ENCODE measurements at places on chromosomes 12 and 14.
A peak's percentile ranks its signal among the peaks of the same experiment; 100 is the strongest.

- no peak for DNase-seq
Measured at GRCh38 chr12:121770388-121770787, 23.1 kb downstream of the RHOF start.

GRCh38 chr14:67068251-67068650 is 121.0 kb upstream of the GARIN2 start:
- DNase-seq: no peak

GRCh38 chr12:48106681-48107613 is 1.1 kb upstream of the SENP1 start:
- no peak for DNase-seq

GRCh38 chr12:131333136-131333535 is 377.8 kb upstream of the SFSWAP start:
- no peak for DNase-seq

- DNase-seq: no peak
Measured at GRCh38 chr12:112645586-112645985, 146.0 kb upstream of the RPH3A start.

DNA sequence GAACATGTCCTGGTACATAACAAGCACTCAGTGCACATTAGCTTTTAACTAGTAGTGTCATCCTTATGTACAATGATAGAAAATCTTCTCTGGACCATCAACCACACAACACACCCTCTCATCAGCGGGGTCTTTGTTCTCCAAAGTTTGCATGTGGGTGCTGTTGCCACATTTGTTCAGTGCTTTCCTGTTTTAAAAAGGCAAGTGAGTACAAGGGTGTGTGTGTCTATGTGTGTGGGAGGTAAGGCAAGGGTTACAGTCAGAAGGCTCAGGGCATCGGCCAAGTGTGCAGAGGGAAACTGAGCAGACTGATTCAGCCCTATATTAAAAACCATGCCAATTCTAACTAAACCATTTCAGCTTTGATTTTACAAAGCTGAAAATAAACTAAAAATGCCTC is 17.9 kb downstream of the KRT76 start:
- DNase-seq: no peak

- peak; percentile 52 for DNase-seq
Measured at GRCh38 chr12:59403259-59403932, 192.4 kb upstream of the SLC16A7 start.

- DNase-seq: no peak
Measured at GRCh38 chr12:107590413-107590812, 95.2 kb upstream of the PWP1 start.

- no peak for DNase-seq
Measured at GRCh38 chr12:633731-634130, 29.5 kb downstream of the NINJ2 start.

GRCh38 chr14:48943913-48944312 is 642.3 kb downstream of the RPS29 start:
- no peak for DNase-seq

GRCh38 chr14:100611811-100612480 is 24.7 kb upstream of the BEGAIN start:
- DNase-seq: no peak

DNA sequence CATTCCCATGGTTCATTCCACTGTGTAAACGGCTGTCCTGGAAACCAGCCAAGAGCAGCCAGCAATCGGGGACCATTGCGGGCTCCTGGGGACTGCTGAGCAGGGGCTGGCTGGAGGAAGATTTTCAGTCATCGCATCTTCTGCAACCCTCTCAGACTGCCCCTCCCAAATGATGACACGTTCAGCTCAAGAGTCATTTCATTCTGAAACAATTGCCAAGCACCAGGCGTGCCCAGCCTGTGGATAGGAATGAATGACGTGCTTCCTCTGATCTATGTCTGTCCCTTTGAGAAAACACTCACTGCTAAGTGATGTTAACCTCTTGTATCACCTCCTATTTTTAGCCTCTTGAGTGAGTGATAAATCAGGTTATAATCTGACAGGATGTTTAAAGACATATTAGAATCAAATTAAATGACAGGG is 62.0 kb downstream of the NDUFA12 start:
- no peak for DNase-seq

- no peak for DNase-seq
Measured at GRCh38 chr14:105876829-105877228, 350.4 kb downstream of the TMEM121 start.

DNA sequence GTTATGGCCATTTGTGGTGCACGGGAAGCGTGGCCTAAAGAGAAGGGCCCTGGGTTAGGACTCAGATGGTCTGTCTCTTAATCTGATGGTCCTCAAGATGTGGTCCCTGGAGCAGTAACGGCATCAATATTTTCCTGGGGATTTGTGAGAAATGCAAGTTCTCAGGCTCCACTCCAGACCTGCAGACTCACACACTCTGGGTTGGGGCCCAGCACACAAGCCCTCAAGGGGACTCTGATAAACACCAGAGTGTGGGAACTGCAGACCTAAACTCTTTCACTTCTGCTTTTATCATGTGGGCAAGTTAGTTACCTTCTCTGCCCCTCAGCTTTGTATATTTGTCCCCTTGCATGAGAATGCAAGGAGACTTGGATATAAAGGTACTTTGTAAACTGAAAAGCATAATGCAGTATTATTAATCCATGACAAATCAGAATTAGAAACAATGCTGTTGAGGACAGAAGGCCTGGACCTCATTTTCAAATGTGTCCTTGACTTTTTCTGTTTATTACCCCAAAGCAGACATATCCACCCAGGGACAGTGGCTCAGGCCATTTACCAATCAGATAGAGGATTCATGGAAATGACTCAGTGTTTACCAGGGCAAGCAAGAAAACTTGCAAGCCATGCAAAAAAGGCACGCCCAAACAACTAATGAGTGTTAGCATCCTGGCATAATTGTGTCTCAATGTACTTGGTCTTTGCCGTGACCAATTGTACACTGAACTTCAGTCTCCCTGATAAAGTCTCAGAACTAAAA is 157.0 kb downstream of the ASCL1 start:
- no peak for DNase-seq

DNA sequence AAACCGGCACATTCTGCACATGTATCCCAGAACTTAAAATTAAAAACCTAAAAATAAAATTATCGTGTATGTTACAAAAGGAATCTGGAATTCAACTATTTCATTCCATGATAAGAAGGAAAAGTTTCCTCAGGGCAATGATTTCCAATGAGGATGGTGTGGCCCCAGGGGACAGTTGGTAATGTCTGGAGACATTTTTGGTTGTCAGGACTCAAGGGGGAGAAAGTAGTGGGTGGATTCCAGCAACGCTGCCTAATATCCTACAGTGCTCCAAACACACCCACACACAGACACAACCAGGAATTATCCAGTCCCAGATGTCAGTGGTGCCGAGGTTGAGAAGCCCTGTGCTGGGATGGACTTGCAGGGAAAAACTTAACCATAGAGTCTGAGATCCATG is 228.3 kb downstream of the TMEM132D start:
- DNase-seq: no peak

GRCh38 chr14:104678346-104678745 is 11.1 kb upstream of the INF2 start:
- DNase-seq: no peak

DNA sequence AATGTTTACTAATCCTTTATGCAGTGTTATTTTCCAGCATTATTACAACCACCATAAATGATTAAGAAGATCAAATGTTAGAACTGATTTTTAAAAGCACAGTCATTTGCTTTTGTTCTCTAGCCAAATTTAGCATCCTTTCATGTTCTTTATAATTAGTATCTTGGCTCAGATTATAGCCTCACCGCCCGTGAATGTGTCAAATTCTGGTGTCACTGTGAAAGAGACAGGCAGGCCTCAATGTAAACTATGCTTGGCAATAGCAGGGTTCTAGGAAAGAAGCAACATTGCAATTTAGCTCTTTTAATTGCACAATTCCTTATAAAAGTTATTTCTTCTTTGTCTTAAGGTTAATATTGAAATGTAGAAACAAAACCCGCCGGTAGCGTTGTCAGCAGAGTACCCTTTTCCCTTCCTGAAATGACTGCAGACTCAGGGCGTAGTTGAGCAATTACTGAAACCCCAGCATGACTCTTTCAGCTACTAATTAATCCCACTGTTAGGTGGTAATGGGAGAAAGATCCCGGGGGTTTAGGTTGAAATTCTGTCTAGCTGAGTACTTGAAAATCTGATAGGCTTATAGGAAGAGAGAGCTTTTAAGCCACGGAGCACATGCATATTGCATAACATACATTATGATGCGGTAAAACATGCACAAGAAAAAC is 1600.5 kb upstream of the SEL1L start:
- no peak for DNase-seq

DNA sequence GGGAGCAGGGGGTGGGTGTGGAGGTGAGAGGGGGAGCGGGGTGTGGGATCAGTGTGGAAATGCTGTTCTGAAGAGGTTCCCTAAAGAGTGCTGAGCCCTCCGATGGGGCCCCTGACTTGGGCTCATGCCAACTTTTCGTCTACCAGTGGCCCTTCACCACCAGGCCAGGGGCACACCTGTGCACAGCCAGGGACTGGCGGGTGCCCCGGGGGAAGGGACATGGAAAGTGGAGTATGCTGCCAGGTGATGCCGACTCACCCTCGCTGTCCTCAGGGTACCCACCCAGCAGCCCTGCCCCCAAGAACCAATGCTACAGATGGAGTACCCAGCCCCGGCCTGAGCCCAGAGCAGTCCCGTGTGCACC is 26.2 kb downstream of the AMN start:
- no peak for DNase-seq

DNA sequence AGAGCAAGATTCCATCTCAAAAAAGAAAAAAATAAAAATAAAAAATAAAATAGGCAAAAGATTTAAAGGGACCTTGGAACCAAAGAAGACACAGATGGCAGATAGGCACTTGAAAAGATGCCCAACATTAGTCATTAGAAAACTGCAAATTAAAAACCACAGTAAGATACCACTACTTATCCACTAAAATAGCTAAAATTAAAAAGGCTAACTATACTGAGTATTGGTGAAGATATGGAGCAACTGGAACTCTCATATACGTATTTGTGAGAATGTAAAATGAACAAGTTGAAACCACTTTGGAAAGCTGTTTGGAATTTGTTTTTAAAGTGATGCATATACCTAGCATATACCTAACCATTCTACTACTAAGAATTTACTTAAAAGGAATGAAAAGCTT is 22.3 kb downstream of the BLTP3B start:
- no peak for DNase-seq

DNA sequence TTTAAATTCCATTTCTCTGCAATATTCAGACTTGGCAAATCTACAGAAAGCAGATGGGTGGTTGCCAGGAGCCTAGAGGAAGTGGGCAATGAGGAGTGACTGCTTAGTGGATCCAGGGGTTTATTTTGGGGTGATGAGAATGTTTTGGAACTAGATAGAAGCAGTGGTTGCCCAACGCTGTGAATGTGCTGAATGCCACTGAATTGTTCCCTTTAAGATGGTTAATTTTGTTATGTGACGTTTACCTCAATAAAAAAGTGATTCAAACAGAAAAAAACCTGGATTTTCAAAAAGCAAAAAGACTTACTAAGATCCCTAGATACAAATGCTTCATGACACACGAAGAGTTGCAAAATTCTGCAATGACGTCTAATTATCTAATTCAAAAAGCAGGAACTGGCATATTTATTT is 34.2 kb downstream of the DAO start:
- no peak for DNase-seq

DNA sequence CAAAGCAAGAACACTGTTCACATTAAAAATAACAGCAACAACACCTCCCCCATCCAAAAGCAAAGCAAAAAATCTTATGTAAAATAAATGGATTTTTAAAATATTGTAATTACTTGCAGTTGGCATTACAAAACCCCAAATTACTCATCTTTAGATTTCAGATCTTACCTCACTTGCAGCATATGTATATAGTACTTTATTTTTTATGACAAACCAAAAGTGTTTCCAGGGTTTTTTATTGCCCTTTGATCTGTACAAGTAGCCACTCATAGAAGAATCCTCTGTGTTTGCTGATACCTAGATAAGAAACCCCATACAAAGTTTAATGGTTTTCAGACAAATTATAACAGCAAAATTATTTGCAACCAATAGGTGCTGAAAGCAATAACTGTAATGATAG is 12.2 kb upstream of the NR2C1 start:
- DNase-seq: no peak

DNA sequence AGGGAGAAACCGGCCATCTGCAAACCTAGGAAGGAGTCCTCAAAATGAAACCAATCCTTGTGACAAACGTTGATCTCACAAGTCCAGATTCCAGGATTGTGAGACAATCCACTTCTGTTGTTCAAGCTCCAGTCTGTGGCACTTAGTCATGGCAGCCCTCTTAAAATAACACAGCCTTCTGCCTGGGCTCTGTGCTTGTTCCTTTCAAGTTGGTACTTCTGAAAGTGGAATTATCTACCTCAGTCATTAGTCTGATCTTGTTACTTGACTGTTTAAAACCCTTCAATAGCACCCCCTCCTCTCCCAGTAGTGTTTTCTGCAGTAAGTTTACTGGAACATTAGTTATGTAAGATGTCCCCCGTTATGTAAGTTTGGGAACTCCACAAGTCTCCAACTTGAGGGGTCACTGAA is 111.0 kb upstream of the HIF1A start:
- no peak for DNase-seq

GRCh38 chr12:89950421-89950820 is 241.8 kb upstream of the ATP2B1 start:
- no peak for DNase-seq

- no peak for DNase-seq
Measured at GRCh38 chr12:14729586-14729985, 33.2 kb upstream of the GUCY2C start.

DNA sequence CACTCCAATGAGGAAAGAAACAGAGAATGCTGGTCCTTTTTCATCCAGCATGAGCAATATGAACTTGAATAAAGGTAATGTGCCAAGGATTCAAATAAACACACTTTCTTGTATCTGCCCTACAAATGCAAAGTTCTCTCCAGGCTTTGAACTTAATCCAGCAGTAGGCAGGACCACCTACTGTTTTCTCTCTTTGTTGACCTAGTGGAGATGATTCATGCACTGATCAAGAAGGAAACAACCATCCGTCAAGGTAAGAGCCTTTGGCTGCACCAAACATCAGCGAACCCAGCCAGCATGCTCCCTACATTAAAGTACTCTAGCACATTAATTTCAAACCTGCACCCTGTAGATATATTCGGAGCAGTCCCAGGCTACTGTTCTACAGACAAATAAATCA is 489.3 kb downstream of the GALC start:
- DNase-seq: no peak

DNA sequence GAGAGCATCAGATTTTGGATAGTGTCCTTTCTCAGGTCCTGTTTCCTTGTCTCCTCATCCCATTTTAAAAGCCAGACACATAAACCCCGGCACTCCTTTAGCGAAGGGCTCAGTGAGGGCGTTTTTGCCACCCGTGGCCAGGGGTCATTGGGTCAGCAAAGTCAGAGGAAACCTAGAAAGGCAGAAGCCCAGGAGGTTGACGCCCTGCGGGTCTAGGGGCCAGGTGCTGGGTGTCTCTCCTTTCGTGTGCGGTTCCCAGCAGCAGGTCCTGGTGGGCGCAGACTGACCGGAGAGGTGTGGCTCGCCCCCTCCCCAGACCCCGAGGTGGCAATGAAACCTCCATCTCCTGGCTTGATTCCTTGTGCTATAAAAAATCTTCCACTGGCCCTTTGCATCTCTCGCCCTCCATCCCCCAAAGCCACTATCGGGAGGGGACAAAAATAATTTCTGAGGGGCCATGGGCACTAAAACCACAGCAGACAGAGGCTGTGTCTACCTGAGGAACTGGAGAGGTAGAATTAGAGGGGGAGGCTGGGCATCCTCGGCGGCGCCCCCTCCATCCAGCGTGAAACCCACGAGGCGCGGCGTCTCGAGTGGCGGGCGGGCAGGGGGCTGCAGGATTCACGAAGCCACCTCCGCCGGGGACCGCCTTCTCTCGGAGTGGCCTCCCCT is 858 bp upstream of the FRMD6 start:
- DNase-seq: no peak

GRCh38 chr12:110853836-110854235 is 7.0 kb downstream of the CCDC63 start:
- DNase-seq: no peak

All from AG04450 (cell line).